Left ventricle myocardium inferior (tissue), 1 donor: ENCODE measurements at places on chromosomes 6 and 20. TPM values are rescaled to one million over a fixed set of nuclear protein-coding genes. Genes with fewer than 3 reads are reported as not detected.

The LY6G6C gene
- not detected for total RNA-seq

The HEY2 gene
- total RNA-seq: 25.6 TPM

The GLP1R gene
- 7.5 TPM for total RNA-seq

The TSBP1 gene
- total RNA-seq: not detected

The CYP39A1 gene
- 5.4 TPM for total RNA-seq

The PERP gene
- total RNA-seq: 53.9 TPM

DNA sequence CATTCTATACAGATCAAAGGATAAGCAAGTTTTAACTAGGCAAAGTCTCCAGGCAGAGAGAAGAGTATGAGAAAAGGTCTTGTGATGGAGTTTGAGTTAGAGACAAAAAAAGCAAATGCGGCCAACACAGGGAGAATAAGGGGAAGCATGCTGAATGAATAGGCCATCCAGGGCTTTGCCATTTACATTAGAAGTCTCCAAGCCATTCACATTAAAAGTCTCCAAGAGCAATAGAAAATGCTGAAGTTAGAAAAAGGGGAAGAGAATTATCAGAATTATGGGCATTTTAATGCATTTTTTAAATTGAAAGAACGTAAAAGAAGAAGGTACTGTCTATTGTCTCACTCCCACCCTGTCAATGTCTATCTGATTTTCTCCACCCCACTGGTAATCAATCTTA lies 49.4 kb downstream of the PDSS2 start:
- DNase-seq: no peak

DNA sequence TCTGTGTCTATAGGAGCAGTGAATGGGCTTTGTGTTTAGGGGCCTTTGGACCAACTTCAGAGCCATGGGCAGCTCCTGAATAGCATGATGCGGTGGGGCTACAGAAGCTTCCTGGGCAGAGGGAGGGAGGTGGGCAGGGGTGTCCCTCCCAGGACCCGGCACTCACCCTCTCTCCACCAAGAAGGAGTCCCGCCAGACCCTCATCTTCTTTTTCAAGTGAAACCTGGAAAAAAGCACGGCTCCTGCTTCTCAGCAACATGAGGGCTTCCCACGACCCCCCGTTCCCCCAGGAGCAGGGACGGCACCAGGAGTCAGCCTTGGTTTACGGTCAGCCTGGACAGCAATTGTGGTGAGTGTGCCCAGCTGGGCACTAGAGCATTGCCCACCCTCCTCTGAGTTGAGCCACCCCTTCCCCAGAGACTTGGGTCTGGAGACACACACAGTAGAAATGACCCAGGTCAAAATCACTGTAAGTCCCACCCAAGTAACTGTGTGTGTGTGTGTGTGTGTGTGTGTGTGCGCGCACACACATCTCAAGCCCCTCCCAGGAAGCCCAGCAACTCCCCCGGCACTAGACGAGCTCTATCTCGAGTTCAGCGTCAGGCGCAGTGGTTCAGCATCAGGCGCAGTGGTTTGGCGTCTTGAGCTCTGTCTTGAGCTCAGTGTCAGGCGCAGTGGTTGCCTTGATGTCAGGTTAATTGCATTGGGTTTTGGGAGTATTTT lies 108.2 kb downstream of the SULF2 start:
- DNase-seq: no peak

DNA sequence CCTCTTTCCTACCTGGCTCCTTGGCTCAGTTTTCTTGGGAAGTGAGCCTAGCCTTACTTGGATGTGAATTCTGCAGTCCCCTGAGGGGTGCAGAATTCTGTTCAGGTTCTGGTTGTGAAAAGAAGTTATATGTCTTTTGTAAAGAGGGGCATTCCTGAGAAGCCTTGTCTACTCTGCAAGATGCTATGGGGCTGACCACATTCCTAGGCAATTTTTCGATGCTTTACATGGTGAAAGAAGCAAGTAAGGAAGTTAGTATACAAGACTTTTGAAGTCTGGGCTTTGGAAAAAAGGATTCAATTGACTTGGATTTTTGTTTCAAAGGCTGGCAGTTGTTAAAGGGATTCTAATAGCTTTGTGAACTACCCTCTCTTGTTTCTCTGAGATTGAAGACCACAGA lies 167.9 kb upstream of the STMND1 start:
- DNase-seq: no peak

DNA sequence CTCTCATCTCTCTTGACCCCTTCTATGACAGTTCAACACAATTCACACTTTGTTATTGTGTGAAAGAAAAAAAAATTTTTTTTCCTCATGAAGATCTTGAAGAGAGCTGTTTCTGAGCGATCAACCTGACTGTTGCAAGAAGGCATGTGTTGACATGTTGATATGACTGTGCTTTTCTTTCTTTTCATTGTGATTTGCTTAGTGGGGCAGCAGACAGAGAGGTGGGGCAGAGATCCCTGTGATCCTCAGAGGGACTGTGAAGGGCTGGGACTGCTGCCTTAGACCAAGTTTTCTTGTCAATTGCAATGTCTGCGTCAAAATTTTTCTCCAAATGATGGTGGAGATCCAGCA lies 70.8 kb upstream of the IYD start:
- no peak for DNase-seq

GRCh38 chr6:154239392-154239791 lies 117.2 kb downstream of the IPCEF1 start:
- DNase-seq: no peak

DNA sequence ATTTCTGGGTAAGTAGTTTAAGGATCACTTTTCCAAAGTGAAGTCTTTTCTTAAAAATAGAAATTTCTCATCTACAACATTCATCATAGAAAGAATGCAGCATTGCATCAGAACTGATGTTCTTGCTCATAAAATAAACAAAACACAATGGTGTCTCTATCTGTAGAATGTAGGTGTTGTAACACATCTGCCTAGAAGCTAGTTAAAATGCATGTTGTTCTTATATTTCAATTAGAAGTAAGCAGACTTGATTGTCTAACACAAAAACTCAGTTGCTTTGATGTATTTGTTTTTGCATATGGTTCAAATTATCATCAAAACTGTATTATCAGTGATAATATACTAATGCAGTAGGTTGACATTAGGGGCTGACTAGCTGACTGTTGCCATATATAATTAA lies 654.7 kb upstream of the FLRT3 start:
- DNase-seq: no peak

DNA sequence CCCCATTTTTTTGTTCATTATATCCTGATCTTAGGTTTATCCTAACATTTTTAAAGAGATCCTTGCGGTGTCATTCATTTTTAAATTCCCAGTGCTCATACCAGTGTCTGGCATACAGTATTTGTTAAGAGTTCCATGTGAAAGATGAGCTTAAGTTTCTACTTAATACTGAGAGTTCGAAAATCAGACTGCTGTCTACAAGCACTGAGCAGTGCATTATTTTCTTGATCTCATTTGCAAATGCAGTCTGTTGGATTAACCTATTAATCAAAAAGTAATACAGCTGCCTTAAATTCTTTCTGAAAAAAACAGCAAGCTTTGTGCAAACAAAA lies 663 bp downstream of the COQ3 start:
- no peak for DNase-seq

GRCh38 chr6:129184324-129184723 lies 301.4 kb downstream of the LAMA2 start:
- no peak for DNase-seq

DNA sequence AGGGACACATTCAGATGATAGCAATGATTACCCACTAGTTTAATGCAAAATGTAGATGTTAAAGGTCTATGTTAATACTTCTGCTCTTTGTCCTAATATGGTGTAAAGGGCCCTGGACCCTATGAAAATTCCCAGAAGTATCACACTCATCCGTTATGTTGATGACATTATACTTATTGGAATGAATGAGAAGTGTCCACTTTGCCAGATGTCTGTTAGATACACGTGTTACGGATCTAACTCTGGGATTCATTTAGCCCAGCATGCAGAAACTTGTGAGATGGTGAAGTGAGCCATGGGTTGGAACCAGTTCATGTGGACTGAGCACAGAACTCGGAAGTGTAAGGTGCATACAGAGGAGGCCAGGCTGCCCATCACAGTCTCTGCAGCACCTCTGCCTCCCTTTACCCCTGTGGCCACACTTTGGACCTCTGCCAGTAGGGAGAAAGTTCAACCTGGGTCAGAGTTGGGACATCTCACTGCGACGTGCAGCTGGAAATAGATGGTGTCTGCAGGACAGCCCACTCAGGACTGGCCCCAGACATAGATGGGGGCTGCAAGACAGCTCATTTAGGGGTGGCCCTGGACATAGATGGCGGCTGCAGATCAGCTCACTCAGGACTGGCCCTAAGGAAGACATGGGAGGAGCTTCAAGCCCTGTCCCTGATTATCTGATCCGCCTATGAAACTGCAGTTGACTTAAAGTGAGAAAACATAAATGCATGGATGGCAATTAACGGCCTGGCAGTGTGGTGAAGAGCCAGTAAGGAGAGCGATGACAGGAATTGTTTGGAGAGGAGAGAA lies 71.2 kb upstream of the THBS2 start:
- DNase-seq: no peak

DNA sequence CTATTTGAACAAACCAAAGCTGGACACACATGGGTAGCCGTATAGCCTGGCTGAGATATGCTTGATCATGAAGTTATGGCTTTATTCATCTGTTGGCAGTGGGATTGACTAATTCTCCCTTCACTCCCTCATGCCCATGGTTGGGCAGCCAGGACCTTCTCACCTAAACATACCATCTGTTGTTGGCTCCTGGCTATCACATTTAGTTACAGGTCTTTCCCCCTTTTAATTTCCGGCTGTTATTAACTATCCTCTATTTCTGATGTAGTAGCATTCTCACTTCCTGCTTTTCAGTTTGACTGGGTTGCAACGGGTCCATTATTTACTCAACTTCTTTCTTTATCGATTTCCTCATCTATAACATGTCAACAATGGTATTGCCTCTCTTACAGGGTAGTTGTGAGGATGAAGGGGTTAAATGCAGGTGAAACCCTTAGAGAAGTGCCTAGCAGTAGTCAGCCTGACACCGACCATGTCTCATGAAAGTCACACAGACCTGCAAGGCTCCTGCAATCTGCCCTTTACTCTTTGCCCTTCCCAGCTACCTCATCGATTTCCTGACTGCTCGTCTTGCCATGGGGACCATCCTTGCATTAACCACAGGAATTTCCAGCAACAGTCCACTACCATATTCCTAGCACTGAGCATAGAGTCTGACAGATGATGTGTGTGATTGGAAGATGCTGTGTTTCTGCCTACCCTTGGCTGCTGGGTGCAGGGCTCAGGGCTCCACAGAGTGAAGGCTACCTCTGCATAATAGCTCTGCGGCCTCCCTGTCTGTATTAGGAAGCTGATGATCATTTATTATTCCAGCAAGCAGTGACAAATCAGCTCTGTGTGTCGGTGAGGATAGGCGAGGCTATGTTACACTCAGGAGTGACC lies 42.2 kb downstream of the PPP1R14C start:
- DNase-seq: no peak

DNA sequence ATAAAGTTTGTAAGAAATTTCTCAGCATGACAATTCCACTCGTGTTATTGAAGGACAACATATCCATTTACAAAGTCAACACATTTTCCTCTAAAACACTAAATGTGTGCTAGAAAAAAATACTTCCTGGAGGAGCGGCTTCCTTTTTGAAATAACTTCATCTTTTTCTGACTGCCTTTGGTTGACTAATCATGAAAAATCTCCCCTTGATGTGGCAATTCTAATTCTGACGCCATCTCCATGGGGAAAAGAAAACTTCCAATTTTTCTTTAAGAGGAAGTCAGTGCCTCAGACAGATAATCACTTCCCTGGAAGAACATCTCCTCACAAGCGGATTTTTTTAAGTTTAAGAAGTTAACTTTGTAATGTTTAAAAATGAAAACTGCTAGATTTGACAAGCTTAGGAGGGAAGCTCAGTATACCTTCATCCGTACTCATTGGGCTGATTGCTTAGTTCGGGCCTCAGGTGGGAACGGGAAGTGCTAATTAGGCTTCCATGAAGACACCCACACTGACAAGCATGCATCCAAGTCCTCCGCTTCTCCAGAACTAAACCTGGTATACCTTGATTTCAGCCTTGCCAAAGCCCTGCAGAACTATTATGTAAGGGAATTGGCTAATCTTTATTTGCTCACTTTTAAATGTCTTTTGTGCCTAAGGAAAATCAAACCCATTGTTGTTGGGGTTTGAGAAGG lies 35.1 kb upstream of the DUSP22 start:
- DNase-seq: no peak

GRCh38 chr6:27591699-27592480 lies 119.0 kb upstream of the ZNF184 start:
- no peak for DNase-seq

- no peak for DNase-seq
Observed at GRCh38 chr20:5821627-5822215, 71.5 kb downstream of the SHLD1 start.
